ENCODE measurements at places on chromosomes 1 and 21.

DNA sequence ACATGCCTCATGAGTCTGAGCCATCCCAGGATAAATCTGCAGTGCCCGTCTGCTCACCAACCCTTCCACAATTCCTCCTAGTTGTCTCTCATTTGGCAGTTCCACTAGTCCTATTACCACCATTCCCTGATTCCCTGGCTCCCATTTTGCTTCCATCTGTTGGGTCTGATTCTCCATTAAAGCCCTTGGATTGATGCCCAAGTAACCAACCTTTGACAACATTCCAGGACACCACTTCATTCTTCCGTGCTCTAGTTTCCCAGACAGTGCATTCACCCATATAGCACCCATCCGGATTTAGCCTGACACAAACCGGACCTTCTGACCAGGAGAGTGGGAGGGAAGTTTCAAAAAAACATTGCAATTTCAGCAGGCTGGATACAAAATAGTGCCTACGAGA is 189.4 kb upstream of the PALMD start:
- H3K4me3 ChIP-seq, result no peak overlapping the region
- H3K27me3 ChIP-seq, result no peaks in the 10 kb centered on the region
- no peaks in the 10 kb centered on the region for H3K36me3 ChIP-seq
- no peaks in the 10 kb centered on the region for H3K4me1 ChIP-seq
- no peak overlapping the region for H3K27ac ChIP-seq

GRCh38 chr1:114549137-114549536 is 32.3 kb downstream of the BCAS2 start:
- no peak overlapping the region for H3K27ac ChIP-seq
- H3K4me3 ChIP-seq, result no peak overlapping the region
- H3K36me3 ChIP-seq, result no peaks in the 10 kb centered on the region
- H3K27me3 ChIP-seq, result no peaks in the 10 kb centered on the region
- DNase-seq, result no peak

GRCh38 chr1:228268881-228269265 is 61.0 kb downstream of the OBSCN start:
- H3K4me3 ChIP-seq, result no peak overlapping the region
- H3K27me3 ChIP-seq, result no peaks in the 10 kb centered on the region
- DNase-seq, result no peak
- no peaks in the 10 kb centered on the region for H3K4me1 ChIP-seq
- H3K27ac ChIP-seq, result no peak overlapping the region
- no peaks in the 10 kb centered on the region for H3K36me3 ChIP-seq

- H3K4me1 ChIP-seq, result no peaks in the 10 kb centered on the region
- DNase-seq, result no peak
- H3K4me3 ChIP-seq, result no peak overlapping the region
- no peaks in the 10 kb centered on the region for H3K27me3 ChIP-seq
Measured at GRCh38 chr1:162856260-162856659, 4.7 kb downstream of the CCDC190 start.

GRCh38 chr1:98706173-98706843 is 44.8 kb downstream of the SNX7 start:
- no peak overlapping the region for H3K4me3 ChIP-seq
- no peaks in the 10 kb centered on the region for H3K27me3 ChIP-seq
- no peak overlapping the region for H3K27ac ChIP-seq

DNA sequence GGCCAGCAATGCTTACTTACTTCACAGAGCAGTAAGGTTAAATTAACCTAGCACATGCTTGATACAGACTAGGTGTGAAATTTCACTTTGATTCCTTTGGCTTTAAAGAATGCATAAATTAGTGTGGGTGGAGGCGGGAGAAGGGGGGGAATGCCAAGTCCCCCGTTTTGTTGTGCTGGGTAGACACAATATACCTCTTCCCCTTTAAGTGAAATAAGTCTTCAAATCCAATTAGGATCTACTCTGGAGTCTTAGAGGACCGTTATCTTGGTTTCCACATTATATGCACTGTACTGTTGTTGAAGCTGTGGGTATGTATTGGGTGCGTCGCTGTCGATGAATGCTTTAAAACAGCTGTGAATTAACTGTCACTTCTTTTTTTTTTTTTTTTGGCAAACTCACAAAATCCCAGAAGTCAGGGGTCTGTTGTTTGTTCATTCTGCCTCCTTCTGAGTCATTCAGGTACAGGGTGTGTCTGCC is 1.6 kb upstream of the S1PR1 start:
- H3K36me3 ChIP-seq, result peaks cover 5% of the 10 kb centered on the region
- no peak for DNase-seq
- H3K27me3 ChIP-seq, result peaks cover 10% of the 10 kb centered on the region

- peak overlapping the region; percentile 21 for H3K4me3 ChIP-seq
- no peak for DNase-seq
- no peak overlapping the region for H3K27ac ChIP-seq
- no peaks in the 10 kb centered on the region for H3K4me1 ChIP-seq
- H3K27me3 ChIP-seq, result no peaks in the 10 kb centered on the region
Measured at GRCh38 chr1:16905110-16905867, 9.5 kb downstream of the RNU1-2 start.

DNA sequence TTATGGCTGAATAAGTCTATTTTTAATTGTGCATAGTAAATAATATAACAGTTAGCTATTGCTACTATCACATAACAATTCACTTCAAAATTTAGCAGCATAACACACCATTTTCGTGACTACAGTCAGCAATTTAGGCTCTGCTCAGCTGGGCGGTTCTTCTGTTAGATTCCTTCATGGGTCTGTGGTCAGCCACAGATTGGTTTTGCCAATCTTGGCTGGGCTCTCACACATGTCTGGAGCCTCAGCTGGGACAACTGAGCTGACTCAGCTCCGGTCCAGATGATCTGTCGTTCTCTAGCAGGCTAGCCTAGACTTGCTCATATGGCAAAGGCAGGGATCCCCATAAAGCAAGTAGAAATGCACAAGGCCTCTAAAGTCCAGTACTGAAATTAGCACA is 15.1 kb upstream of the CDC42BPA start:
- no peak overlapping the region for H3K4me3 ChIP-seq
- no peaks in the 10 kb centered on the region for H3K27me3 ChIP-seq
- DNase-seq, result no peak
- no peak overlapping the region for H3K27ac ChIP-seq
- no peaks in the 10 kb centered on the region for H3K36me3 ChIP-seq
- H3K4me1 ChIP-seq, result no peaks in the 10 kb centered on the region

DNA sequence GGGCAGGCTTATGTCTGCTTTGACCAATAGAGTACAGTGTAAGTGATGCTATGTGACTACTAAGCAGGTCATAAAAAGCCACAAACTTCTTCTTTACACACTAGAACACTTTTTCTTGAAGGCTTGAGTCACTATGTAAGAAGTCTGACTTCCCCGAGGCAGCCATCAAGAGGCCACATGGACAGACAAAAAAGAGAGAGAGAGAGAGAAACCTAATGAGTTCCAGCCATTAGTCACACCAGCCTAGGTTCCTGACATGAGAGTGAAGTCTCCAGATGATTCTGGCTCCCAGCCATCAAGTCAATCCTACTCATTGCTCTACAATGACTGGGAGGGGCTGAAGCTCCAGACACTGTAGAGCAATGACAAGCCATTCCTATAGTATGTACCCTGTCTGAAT is 101.4 kb downstream of the LHX9 start:
- H3K27ac ChIP-seq, result no peak overlapping the region
- H3K36me3 ChIP-seq, result no peaks in the 10 kb centered on the region
- H3K27me3 ChIP-seq, result no peaks in the 10 kb centered on the region

DNA sequence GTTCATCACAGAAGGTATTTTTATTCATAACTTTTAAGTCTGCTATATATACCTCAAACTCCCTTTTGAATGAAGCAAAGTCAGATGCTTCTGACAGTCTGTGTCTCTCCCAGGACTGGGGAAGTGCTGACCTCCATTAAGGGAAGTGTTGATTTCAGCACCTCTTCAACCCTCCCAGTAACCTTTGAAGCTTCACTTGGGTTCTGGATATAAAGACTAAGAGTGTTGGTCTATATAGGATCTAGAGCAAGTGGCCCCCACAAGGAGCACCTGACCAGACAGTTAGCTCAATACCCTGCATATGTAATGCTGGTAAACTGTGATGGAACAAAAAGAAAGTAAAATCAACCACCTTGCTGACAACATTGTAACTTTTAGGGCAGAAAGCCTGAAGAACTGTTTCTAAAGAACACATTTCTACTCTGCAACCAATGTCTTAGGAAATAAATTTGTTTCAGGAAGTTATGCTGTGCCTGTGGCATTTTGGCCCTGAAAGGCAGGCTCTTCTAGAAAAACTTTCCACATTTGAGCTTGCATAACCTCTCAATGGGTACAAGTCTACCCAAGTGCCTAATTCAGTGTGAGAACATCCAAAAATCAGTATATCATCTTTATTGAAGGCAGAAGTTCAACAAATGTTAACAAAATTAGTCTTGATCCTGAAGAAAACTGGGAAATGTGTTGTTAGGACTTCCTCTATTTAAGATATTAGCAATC is 865 bp upstream of the PTPN22 start:
- no peak overlapping the region for H3K4me3 ChIP-seq
- DNase-seq, result no peak
- H3K27ac ChIP-seq, result no peak overlapping the region
- H3K36me3 ChIP-seq, result no peaks in the 10 kb centered on the region
- no peaks in the 10 kb centered on the region for H3K4me1 ChIP-seq

- H3K4me3 ChIP-seq, result no peak overlapping the region
- H3K27ac ChIP-seq, result no peak overlapping the region
- no peaks in the 10 kb centered on the region for H3K4me1 ChIP-seq
- H3K36me3 ChIP-seq, result no peaks in the 10 kb centered on the region
Measured at GRCh38 chr1:99676876-99677275, 31.0 kb downstream of the PALMD start.

GRCh38 chr1:232472485-232473041 is 157.4 kb downstream of the SIPA1L2 start:
- no peak for DNase-seq
- peaks cover 6% of the 10 kb centered on the region for H3K27me3 ChIP-seq
- no peak overlapping the region for H3K4me3 ChIP-seq
- no peaks in the 10 kb centered on the region for H3K36me3 ChIP-seq
- H3K27ac ChIP-seq, result no peak overlapping the region
- peaks cover 3% of the 10 kb centered on the region for H3K4me1 ChIP-seq

DNA sequence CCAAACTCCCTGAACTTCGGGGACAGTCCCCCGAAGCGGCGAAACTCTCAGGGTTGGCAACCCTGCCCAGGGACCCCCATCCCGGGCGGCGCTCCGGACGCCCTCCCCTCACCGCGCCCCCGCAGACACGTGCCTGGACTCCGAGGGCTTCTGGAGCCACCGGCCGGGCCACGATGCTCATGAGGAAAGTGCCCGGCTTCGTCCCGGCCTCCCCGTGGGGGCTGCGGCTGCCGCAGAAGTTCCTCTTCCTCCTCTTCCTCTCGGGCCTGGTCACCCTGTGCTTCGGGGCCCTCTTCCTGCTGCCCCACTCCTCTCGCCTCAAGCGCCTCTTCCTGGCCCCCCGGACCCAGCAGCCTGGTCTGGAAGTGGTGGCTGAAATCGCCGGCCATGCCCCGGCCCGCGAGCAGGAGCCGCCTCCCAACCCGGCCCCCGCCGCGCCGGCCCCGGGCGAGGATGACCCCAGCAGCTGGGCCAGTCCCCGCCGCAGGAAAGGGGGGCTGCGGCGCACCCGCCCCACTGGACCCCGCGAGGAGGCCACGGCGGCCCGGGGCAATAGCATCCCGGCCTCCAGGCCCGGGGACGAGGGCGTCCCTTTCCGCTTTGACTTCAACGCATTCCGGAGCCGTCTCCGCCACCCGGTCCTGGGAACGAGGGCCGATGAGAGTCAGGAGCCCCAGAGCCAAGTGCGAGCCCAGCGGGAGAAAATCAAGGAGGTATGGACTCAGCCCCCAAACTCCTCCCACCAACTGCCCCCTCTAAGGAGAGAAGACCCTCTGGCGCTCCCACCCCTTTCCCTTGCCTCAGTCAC is 1.2 kb downstream of the MAN1C1 start:
- H3K27ac ChIP-seq, result no peak overlapping the region
- peak overlapping the region; percentile 39 for H3K4me3 ChIP-seq
- H3K36me3 ChIP-seq, result no peaks in the 10 kb centered on the region
- DNase-seq, result no peak
- H3K27me3 ChIP-seq, result peaks cover 8% of the 10 kb centered on the region
- H3K4me1 ChIP-seq, result 0 out of 2 replicates have a peak, but pooled peaks cover 2% of the 10 kb centered on the region

- DNase-seq, result no peak
- no peaks in the 10 kb centered on the region for H3K4me1 ChIP-seq
- H3K27me3 ChIP-seq, result no peaks in the 10 kb centered on the region
- H3K36me3 ChIP-seq, result no peaks in the 10 kb centered on the region
- H3K27ac ChIP-seq, result no peak overlapping the region
Measured at GRCh38 chr1:83931658-83932253, 67.2 kb downstream of the TTLL7 start.

DNA sequence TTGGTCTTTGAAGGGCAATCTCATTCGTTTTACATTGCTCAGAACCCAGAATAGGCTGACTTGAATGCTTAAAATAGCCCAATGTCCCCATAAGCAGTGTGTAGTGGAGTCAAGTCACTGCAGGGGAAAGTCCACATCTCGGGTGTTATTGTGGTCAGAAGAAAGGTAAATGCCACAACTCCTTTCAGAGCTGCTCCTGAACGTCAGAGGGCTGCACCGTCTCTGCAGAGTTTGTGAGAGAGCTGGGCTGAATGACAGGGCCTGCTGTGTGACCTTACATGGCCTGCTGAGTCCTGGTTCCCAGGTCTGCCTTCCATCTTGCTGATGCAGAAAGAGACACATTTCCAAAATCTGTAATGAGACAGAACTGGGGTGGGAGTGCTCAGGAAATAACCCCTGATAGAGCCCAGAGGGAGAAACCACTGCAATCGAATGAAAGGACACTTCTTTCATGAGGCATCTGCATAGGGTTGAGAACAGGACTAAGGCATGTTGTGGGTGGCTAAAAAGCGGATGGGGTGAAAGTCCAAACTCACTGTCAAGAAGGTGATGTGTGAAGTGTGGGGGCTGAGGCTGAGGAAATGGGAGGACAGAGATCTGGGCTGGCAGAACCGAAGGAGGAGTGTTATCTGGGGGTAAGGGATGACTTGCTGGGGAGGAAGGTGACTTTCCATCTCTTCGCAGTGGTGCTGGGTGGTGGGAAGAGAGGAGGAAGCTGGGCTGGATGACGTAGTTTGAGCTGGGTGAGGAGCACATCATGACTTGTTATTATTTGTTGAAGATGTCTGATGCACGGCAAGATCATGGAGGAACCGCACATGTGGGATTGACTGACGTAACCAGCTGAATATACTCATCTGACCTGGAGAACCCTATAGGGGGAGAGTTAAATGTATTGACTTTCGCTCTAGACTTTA is 33.7 kb downstream of the XCL2 start:
- no peak for DNase-seq
- H3K36me3 ChIP-seq, result no peaks in the 10 kb centered on the region
- no peak overlapping the region for H3K4me3 ChIP-seq

DNA sequence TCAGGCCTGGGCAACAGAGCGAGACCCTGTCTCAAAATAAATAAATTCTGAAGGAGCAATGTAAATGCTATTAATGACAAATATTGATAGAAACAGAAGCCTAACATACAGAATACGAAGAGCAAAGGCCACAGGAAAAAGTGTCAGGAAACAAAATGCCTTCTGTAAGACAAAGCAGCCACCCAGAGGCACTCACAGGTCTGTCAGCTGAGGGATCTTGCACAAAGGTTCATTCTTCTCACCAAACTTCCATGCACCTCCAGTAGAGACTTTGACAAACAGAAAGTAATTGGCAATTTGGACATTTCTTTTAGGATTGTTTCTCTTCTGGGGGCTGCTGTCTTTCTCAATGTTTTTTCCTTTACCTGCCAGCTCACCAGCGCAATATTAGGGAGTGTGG is 1.2 kb upstream of the ALDH9A1 start:
- H3K27me3 ChIP-seq, result no peaks in the 10 kb centered on the region
- DNase-seq, result no peak
- H3K27ac ChIP-seq, result no peak overlapping the region

- no peak overlapping the region for H3K4me3 ChIP-seq
- no peaks in the 10 kb centered on the region for H3K27me3 ChIP-seq
- H3K4me1 ChIP-seq, result no peaks in the 10 kb centered on the region
- H3K36me3 ChIP-seq, result no peaks in the 10 kb centered on the region
- no peak overlapping the region for H3K27ac ChIP-seq
Measured at GRCh38 chr1:185419718-185420117, 102.7 kb upstream of the IVNS1ABP start.

Data from iPS DF 6.9 (cell line).